ENCODE measurements at places on chromosomes 3 and 15.
A peak's percentile ranks its signal among the peaks of the same experiment; 100 is the strongest.

DNA sequence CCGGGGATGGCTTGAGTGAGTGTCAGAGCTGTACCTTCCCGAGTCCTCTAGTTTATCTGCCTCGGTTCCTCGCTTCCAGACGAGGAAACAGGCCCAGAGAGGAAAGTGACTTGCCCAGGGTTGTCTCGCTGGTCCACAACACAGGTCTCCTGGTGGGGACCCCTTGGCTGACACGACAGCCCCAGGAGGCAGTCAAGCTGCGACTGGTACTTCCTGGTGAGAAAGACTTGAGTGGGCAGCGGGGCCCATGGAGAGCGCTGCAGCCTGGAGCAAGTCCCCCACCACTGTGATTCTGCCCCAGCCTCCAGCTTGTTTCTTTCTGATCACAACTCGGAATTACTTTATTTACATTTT is 600 bp upstream of the CHRNA5 start:
- DNase-seq: no peak

DNA sequence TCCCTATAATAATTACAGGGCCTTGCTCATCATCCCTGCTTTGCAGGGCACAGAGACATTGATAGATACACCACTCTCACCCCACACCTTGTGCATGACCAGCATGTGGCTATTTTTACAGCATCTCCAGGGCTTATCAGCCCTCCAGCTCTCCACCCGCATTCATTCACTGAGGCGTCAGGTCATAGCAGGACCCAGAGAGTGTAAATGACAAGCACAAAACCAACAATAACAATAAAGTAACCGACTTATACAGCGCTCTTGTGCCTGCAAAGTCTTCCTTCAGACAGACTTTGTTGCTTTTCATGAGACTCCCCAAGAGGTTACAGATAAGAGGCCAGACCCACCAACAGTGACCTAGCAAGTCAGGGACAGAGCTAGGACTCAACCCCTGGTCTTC is 80.7 kb downstream of the TLE3 start:
- DNase-seq: no peak

GRCh38 chr3:1462856-1463450 is 370.1 kb downstream of the CNTN6 start:
- DNase-seq: no peak

DNA sequence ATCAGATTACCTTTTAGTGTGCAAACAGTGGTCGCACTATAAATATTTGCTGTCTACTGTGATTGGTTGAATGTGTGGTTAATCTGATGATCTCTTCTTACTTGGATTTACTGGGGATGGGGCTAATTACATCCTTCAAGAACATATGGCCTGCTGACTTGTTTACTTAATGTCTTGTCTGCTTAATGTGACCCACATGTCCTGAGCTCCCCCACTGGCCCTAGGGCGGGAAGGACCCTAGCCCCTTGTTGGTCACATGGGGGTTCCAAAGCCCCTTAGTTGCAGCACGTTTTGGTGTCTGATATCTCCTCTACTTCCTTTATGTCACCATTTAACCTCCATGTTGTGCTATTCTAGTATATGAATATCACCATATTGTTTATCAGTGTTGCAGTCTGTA is 17.8 kb upstream of the P2RY12 start:
- no peak for DNase-seq

- DNase-seq: peak; percentile 54
Measured at GRCh38 chr3:69823743-69824142, 84.5 kb downstream of the MITF start.

All from suppressor macrophage treated with lipopolysaccharide for 1 hour (primary cell).